HS-27A (cell line): ENCODE measurements at places on chromosomes 2 and 18.

GRCh38 chr2:159044804-159045286 is 76.4 kb downstream of the TANC1 start:
- DNase-seq: no peak

- no peak for DNase-seq
These were observed 65.3 kb downstream of the LCLAT1 start for GRCh38 chr2:30512243-30512886.

DNA sequence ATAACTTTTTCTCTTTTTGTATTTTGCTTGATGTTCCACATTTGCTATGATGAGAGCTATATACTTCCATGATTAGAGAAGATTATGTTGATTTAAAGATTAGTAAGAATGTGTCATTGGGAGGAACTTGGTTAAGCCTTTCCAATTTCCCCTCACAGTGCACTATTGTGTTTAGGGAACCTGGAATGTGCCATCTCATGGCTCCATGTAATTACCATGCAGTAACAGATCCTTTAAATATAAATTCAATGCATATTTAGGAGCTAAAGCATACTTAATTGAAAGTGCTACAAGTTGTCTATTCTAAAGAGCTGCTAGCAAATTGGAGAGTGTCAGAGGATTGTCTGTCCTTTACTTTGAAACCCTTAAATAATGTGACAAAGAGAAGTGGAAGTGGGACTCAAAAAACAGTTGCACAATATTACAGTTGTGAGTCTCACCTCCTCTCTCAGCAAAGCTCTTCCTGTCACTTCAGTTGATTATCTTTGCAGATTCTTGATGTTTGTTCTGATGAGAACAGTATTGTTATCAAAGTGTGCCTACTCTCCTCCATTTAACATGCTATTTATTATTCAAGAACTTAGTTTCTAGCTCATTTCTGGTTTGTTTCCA is 1162.7 kb upstream of the ZEB2 start:
- DNase-seq: no peak

GRCh38 chr2:15050483-15050882 is 418.0 kb downstream of the LRATD1 start:
- DNase-seq: no peak

DNA sequence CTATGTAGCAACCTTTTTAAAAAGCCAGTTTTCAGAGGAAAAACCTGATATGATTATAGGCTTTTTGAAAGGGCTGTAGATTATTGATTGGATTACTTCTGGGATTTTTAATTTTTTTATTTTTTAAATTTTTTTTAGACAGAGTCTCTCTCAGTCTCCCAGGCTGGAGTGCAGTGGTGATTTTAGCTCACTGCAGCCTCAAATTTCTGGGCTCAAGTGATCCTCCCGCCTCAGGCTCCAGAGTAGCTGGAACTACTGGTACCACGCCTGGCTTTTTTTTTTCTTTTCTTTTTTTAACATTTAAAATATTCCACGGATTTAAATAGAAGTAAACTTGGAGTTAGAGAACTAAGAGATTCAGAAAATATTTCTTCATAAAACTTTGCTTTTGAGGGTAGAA is 1.2 kb downstream of the MRPL19 start:
- DNase-seq: no peak

GRCh38 chr2:8680822-8681760 is 765 bp upstream of the ID2 start:
- DNase-seq: no peak

DNA sequence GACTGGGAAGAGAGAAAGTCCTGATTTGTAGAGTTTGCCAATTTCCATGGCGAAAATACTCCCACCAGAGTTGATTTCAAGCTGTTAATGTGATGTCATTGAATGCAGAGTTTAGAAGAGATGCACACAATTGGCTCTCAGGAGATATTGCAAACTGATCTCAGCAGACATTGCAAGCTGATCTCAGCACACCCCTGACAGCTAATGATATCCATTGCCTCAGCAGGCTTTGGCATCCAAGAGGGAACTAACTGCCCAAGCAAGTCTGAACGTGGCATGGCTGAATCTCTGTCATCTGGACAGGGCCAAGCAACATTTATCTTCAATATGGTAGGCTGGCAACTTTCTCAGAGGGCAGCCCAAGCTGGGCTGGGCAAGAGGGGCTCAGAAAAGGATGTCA is 78.4 kb upstream of the CYP1B1 start:
- no peak for DNase-seq

DNA sequence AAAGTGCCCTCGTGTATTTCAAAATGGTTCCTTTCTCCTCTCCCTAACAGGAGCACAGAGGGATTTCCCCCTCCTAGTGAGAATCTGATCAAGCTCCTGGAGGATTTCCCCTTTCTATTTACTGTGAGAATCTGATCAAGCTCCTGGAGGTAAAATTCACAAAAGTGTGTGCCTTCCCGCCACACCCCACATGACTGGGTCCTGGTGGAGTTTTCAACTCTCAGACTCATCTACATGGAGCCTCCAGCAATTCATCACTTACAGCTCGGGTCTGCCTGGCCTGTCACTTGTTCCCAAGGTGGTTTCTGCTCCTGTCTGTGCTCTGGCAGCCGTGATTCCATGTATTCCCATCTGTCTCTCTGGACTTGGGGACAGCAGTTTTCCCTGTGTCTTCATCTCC is 590.7 kb downstream of the FBXO15 start:
- DNase-seq: no peak

GRCh38 chr2:9720352-9721093 is 89.7 kb upstream of the YWHAQ start:
- DNase-seq: no peak

DNA sequence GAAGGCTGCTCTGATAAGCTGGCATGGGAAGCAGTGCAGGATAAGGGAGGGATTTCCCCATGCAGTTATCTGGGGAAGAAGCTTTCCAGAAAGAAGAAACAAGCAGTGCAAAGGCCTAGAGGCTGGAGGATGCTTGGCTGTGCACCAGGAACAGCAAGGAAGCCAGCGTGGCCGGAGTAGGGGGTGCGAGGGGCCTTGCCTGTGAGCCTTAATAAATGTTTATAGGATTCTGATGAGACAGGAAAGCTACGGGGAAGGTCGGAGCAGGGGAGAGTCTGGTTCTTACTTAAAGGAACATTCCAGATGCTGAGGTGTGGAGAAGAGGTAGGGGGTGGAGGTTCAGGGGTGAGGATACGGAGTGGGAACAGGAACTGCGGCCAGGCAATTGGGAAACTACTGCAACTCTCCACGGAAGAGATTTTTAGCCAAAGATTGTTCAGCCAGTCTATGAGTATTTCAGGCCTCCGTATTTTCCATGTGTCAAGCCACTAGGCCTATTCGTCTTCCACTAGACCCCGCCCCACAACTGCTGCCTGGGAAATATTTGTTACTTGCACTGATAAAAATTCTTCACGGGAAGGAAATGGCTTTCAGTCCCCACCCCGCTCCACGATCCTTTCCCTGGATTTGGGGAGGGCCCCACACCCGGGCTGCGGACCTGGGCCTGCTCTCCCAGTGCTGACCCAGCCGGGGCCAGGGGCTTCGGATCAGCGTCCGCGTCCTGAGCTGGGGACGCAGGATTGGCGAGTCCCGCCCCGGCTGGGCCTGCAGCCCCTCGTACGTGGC is 516 bp downstream of the EIF2AK2 start:
- peak; percentile 19 for DNase-seq

DNA sequence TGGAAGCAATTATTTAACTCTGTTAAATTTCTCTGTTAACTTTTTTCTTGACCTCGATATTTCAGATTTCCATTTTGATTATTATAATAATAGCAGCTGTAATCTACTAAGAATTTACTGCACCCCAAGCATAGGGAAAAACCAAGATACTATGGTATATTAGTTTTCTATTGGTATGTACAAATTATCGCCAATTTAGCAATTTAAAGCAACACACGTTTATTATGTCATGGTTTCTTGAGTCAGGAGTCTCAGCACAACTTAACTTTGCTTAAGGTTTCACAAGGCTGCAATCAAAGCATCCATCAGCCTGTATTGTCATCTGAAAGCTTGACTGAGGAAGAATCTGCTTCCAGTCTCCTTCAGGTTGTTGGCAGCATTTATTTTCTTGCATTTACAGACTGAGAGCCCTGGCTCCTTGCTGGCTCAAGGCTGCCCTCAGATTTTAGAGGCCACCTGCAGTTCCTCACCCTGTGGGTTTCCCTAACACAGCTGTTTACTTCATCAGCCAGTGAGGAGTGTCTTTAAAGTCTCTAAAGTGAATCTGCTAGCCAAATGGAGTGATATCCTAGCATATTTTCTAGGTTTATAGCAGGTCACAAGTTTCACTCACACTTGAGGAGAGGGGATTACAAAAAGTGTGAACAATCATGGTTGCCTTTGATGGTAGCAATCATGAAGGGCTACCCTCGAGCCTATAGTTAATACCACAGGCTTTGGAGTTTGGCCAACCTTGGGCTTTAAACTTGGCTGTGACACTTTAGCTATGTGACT is 4.4 kb upstream of the VPS54 start:
- DNase-seq: no peak

- DNase-seq: no peak
These were observed 105.4 kb downstream of the INHBB start for GRCh38 chr2:120451334-120451733.

GRCh38 chr18:8747440-8747937 is 42.1 kb downstream of the MTCL1 start:
- DNase-seq: peak; percentile 88

DNA sequence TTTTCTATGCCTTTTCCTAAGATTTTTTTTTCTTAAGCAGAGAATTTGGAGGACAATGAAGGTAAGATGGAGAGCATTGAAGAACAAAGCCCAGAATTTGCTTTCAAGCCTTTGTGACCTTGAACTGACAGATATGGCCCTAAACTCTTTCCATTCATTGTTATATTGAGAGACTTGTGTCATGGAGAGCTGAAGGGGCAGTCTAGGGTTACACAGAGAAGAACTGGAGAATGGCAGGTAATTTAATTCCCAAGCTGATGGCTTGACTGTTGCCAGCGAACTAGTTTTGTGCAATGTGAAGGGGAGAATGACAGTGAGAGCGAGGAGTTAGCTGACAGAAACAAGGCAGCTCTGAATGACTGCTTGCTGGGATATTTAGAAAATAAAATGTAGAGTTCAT is 1344.2 kb downstream of the LRP1B start:
- DNase-seq: no peak

- no peak for DNase-seq
These were observed 51.9 kb downstream of the CACNB4 start for GRCh38 chr2:152046940-152047339.

- no peak for DNase-seq
These were observed 43.5 kb downstream of the BMP10 start for GRCh38 chr2:68827666-68828065.

DNA sequence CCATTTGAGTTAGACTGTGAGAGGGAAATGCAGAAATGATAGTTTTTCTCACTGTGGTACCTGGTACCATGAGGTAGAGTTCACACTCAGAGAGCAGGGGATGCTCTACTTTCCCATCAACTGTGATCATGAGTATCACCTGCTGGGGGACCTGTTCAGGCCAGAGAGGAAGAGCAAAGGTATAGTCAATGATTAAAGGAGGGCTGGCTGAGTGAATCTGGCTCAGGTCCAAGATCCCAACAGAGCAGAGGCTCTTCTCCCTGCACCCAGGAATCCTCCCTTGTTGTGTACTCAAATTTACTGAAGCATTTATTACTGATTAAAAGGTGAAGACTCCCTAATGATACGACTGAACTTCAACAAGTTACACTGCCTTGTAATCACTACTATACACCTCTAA is 104.6 kb upstream of the CHRNA1 start:
- DNase-seq: no peak

GRCh38 chr18:48132797-48133655 is 202.6 kb upstream of the SMAD2 start:
- DNase-seq: no peak

- DNase-seq: no peak
These were observed 111.0 kb downstream of the CNTNAP5 start for GRCh38 chr2:124136110-124136509.

GRCh38 chr2:44779793-44780192 is 161.7 kb upstream of the SIX3 start:
- DNase-seq: no peak

- DNase-seq: no peak
These were observed 154.8 kb upstream of the FHL2 start for GRCh38 chr2:105553538-105554196.
